ENCODE measurements at places on chromosomes 1 and 21.

GRCh38 chr1:26959722-26960624 is at the start of gene KDF1:
KDF1 (minus strand) TSS chr1:26960468; CDS start chr1:26952380, 8,088 bp downstream.
- DNase-seq: no peak

DNA sequence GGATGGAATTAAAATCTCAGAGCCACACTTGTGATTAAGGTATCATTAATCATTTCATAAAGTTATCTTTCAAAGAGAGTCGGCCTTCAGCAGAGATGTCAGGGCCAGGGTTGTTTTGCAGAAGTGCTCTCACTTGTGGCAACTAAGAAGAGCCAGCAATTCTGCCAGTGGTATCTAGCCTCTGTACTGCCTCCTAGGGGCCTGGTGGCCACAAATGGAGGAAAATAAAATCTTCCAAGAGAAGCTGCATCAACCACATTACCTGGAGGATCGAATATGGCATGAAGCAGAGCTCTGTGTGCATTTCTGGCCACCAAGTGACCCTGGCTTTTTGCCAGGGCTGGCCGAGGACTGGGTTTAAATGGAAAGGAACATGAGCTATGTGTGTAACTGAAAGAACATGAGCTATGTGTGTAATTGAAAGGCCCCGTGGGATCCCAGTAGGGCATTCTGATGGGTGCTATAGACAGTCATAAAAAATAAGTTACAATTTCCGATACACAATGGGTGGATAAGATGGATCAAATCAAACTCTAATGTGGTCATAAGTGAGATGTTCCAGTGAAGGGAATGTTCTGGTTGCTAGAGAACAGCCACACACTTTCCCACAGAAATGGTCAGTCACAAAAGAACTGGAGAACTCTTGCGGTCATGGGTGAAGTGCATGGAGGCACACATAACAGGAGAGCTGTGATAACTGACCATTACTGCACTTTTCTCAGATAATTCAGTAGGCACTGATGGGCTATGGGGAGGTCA is 335.8 kb downstream of the CAMTA1 start:
- peak; percentile 33 for DNase-seq

- DNase-seq: peak; percentile 55
Measured at GRCh38 chr1:206658264-206658980, 23.1 kb downstream of the DYRK3 start.

DNA sequence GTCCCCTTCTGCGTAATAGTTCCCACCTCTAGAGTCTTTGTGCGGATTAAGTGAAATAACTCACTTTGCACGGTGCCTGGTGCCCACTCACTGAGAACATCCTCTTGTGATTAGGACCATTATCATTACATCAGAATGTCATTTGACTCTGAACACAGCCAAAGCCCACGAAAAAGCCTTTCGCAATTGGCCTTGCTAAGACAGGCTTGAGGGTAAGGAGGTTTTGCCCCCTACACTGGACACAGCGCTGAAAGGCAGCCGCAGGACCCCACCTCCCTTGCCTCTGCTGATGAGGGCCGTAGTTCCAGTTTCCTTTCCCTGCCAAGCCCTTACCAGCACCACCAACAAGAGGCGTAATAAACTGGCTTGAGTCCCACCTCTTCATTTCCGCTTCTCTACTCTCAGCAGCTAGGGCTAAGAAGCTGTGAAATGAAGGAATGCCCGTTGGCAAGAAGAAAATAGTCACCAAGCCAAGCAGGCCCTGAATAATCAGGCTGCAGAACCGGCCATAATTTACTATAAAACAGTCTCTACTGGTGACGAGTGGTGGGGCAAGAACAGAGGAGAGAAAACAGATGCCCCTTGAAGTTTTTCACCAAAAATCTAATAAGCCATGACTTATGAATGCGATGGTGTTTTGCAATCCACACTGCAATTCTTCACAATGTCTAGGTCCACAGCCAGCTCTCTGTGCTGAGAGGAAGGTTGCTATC is 53.1 kb downstream of the SH3GLB1 start:
- no peak for DNase-seq

- DNase-seq: peak; percentile 9
Measured at GRCh38 chr1:226051365-226051764, 11.2 kb upstream of the H3-3A start.

DNA sequence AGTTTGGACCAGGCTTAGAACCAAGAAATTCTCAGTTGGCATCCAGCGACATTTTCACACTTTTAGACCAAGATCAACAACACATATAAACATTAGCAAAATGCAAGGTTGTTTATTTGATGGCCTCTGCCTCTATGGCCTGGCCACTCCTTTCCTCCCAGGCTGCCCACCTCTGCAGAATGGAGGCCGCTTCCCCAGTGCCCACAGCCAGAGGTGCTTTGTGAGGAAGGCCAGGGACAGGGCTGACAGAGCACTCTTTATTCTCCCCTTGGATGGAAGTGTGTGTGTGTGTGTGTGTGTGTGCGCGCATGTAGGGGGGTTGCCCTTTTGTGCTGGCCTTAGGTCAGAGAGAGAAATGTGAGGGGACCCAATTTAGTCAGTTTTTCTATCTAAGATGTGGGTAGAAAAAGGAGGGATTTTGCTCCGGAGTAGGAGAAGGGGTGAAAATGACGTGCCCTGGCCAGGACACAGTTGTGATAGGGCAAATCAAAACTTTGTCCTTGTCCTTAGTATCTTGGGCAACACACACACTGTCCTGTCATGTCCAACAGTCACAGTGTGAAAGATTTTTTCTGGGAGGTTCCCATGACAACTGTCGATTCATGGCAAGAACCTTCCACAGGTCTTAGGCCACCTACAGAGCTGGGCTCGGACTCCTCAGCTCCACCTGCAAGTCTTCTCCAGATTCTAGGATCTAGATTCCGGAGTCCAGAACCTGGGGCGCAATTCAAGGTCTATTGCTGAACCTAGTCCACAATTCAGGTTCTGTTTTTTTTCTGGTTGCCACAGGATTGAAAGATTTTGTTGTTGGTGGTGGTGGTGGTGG is 104.9 kb upstream of the SLC2A1 start:
- no peak for DNase-seq

DNA sequence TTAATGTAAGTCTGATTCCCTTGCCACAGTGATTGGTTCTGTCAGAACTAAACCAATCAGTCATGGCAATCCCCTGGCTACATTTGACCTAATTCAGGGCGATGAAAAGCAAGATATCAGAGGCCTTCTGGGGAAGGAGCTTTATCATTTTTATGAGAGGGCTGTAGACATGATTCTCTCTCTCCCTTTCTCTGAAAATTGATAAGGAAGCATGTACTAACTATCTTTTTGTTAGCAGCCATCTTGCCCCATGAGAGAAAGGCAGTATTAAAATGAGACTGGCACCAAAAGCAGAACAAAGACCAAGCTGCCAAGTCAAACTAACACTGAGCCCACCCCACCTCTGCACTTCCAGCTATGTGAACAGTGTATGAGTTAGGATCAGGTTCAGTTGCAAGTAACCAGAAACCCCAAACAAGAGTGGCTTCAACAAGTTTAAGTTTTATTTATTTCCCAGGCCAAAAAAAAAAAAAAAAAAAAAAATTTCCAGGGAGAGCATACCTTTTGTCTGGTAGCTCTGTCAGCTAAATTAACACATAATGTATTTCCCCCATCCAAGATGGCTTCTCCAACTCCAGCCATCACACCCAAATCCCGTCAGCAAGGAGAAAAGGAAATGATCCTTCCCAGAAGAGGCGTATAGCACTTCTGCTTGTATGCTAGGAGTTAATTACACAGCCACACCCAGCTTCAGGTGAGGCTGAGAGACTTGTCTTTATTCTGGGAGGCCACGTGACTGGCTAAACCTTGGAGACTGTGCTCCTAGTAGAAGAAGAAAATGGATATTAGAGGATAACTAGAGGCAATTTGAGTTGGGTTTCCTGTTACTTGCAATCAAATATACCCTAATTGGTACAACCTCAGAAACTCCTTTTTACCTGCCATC is 105.8 kb upstream of the RALGPS2 start:
- no peak for DNase-seq

DNA sequence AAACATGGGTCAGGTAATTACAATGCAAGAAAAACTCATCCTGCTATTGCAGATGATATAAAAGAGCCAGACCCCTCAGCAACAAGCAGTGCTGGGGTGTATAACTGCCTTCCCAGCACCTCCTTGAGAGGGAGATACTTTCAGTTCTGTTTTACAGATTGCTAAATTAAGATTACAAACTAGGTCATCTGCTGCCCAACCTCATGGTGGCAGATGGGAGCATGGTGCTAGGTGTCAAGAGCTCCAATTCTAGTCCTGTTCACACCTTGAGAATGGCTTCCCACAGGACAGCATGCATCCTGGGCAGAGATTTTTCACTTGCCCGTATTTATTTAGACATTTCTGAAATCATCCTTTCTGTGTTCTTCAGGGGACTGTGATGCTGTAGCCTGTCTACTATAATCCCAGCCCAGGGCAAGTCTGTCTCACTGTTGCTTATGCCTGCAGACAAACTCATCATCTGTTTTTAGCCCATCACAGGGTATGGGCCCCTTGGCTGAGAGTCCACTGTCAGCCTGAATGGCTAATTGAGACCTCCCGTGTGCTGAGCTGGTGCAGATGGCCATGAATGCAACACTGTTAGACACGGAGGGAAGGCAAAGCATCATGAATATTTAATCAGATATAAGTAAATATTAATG is 40.2 kb upstream of the PBX1 start:
- no peak for DNase-seq

- no peak for DNase-seq
Measured at GRCh38 chr1:46425726-46426125, 31.6 kb downstream of the FAAH start.

DNA sequence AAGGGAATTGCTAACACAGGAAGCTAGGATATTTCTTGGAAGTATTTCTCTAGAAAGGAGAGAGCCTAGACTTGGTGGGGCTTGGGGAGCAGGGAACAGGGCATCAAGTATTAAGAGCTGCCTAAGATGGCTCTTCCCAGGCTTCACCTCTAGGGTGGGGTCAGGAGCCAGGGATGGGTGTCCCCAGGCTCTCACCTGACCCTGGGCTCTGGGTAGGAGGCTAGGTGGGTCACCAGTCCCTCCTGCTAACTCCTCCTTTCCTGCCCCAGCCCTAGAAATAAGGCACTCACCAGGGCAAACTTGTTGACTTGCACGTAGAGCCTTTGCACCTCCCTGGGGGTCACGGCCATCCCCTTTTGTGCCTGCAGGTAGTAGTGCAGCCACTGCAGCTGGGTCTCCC is 15.0 kb downstream of the ETNK2 start:
- no peak for DNase-seq
